ENCODE measurements at places on chromosomes 2 and 18. TPM values are rescaled to one million over a fixed set of nuclear protein-coding genes. Genes with fewer than 3 reads are reported as not detected.

DNA sequence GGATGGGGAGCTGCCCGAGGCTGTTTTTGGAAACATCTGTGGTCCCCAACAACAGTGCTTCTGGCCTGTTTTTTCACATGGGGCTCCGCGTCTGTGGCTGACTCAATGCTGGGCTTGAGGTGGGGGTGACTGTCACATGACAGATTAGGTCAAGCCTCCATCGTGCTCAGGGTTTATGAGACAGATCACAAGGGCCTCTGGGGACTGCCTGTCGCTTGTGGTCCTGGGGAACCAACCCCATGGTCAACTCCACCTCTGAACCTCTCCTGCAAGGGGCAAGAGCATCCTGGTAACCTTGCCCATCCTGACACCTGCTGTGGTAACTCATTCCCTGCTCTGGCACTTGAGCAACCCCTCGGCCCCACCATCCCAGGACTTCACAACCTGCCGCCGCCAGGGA is 47.6 kb upstream of the SH3RF3 start:
- DNase-seq = no peak

DNA sequence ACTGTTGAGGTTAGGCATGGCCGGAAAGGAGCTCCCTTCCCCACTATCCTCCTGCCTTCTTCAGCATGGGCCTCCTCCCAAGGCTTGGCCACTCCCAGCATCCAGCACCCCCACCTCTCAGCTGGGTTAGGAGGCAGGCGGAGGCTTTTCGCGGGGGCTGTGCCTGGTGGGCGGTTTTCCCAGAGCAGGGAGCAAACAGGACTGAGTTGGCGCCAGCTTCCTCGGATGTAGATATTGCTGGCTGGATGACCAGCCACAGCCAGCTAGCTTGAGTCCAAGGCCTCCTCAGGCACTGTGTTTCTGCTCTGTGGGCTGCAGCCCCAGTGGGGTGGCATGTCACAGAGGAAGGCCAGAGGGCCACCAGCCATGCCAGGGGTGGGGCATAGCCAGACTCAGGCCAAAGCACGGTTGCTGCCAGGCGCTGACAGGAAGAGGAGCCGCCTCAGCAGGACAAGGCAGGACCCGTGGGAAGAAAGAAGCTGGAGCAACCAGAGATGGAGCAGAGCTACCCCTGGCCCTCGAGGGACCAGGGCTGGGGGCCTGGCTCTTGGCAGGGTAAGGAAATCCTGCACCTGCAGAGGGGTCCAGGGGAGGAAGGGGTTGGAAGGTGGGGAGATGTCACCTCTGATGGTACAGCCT is at the start of gene TCF23:
TCF23 (plus strand) TSS at position 204 of the 639 bp plus-strand sequence; CDS start at position 334, 130 bp downstream.
- no peak for DNase-seq

DNA sequence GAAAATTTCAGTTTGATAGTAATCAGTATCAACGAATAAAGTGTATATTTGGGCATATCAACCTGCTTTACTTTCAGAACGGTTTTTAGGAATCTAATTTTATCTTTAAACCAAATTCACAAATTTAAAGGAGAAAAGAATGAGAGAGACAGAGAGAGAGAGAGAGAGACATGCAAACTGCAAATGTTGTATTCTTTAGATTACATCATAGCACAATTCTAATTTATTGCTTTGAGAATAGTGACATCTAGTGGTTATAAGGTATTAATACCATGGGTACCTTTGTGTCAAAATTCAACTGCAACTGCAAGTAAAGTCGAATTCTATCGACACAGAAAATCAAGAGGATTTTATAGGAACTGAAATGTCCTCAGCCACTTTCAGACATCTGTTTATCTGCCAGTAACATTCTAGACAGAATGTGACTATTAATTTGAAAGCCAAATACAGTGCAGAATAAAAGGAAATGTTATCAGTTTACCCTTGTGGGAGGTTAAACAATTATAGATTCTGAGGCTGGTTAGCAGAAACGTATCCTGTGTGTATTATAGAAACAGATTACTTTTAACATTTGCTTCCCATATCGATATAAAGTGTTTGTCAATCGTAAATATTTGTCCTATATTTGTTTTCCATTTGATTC is 529.8 kb upstream of the VRK2 start:
- peak; percentile 48 for DNase-seq

ELOA2 gene
- total RNA-seq = not detected

GRHL1 gene
- 1.7 TPM for total RNA-seq

SALL3 gene
- not detected for total RNA-seq

ZAP70 gene
- total RNA-seq = not detected
